ENCODE measurements at places on chromosomes 6 and 20.

- DNase-seq = no peak
Observed at GRCh38 chr20:59814840-59815340, 118.5 kb downstream of the SYCP2 start.

- DNase-seq = no peak
Observed at GRCh38 chr6:110965629-110966229, 7.2 kb downstream of the GTF3C6 start.

- DNase-seq = no peak
Observed at GRCh38 chr6:3808759-3809514, 40.2 kb upstream of the FAM50B start.

DNA sequence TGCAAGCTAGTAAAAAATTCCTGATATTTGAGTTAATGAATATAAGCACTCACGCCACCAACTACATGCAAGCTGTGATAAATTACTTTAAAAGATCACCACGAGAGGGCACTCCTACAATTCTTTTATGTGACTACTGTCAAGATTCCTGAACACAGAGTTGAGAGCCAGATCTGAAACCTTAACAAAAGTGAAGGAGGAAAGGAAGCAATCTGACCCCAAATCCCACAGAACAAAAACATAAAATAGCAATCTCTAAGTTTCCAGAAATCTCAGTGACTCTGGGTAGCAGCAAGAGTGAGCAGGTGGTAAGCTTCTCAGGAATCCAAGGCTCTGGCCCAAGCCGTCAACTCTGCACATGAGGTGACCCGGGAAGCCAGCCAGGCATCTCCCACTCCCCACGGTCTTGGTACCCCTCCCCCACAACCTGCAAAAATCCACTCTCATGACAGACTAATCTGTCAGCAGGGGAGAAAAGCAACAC, 55.1 kb downstream of the STAU1 start:
- peak; percentile 19 for DNase-seq

DNA sequence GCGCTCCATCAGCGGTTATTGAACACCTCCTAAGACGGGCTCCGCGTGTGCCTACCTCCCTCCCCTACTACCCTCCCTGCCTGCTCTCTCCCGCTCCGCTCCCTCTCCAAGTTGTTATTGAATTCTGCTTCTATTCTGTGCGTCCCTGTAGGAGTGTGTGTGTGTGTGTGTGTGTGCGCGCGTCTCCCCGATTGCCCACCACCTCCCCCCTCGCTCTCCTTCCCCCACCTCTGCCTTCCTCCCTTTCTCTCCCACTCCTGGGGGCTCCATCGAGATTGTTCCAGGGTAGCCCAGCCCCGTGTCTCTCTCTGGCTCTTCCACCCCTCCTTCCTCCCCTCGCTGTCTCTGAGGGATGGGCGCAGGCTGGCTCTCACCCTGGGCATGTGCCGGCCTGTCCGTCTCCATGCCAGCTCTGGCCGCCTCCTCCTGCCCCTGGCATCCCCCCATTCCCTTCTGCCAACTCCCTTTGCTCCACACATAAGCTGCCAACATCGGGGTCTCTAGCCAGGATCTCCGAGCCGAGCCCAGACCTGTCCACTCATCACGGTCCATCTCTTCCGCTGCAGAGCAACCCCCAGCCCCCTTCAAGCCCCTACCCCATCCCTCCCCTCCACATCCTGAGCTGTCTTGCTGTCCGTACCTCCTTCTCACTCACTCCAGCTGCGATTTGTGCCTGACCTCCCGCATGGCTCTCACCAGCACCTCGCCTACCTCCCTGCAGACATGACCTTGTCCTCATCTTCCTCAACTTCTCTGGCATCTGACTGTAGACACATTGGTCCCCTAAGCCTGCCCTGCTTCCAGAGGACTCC, 68.5 kb downstream of the SRC start:
- DNase-seq = no peak
